ENCODE measurements at places on chromosomes 6 and 20.
A peak's percentile ranks its signal among the peaks of the same experiment; 100 is the strongest.

DNA sequence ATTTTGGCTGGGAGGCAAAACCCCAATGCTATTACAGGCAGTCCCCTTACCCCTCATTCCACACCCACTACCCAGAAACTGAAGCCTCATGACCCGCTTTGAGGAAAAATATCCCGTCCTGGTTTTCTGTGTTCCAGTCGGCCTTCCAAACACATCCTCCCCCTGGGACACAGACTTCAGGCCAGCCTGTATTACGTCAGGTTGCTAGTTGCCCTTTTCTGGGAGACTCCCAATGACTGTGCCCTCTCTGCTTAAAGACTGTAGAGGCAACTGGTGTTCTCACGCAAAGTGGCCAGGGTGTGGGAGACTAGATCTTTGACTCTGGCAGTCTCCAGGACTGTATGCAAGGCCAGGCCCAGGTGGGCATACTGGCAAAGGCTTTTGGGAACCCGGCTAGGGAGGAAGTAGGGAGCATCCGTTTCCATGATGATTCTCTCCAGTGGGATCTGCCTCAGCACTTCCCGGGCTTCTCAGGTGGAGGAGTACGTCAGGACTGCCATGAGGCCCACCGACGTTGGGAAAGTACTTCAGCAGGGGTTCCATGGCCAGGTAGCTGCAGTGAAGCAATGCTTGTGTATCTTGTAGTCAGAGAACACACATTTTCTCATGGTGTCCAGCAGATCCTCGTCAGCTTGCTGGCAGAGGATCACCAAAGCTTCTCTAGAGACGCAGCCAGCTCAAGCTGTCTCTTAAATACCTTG lies 34.9 kb downstream of the DYNLT1 start:
- no peak for DNase-seq

GRCh38 chr20:12289465-12289864 lies 371.8 kb downstream of the BTBD3 start:
- no peak for DNase-seq

GRCh38 chr20:49466114-49466912 lies 16.2 kb downstream of the KCNB1 start:
- DNase-seq = no peak

GRCh38 chr6:40328386-40328985 lies 258.7 kb downstream of the LRFN2 start:
- DNase-seq = no peak

DNA sequence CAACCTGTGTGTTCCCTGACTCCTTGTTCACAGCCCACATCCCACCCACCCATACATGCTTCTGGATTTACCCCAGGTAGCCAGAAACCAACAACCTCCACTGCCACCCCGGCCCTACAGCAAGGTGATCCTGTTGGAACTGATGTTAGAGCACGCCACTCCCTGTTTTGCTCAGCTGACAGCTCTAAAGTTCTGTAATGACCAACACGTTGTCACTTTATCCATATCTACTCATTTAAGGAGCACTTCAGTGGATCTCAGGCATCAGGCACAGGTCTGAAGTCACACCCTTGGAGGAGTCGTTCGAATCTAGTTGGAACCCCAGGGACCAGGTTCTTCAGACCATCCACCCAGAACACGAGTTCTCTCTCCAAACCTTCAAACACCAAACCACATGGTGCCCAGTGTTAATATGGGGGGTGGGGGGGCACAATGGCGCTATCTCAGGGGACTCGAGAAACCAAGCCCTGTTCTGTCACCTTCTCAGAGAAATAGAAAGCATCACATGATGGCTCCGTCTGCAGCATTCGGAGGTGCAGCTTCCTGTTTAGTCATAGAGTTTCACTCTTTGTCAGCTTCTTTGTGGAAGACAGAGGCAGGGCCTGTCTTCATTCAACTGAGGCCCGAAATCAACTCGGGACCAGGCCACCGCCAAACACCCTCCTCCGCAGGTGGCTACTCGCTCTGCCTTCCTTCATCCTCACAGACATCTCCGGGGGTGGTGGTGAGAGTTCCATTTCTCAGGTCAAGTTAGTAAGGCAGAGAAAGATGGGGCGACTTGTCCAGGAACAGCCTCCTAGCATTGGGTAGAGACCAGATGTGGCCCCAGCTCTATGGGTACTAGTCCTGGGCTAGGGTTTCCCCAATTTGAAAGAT lies 142.2 kb downstream of the NFATC2 start:
- no peak for DNase-seq

DNA sequence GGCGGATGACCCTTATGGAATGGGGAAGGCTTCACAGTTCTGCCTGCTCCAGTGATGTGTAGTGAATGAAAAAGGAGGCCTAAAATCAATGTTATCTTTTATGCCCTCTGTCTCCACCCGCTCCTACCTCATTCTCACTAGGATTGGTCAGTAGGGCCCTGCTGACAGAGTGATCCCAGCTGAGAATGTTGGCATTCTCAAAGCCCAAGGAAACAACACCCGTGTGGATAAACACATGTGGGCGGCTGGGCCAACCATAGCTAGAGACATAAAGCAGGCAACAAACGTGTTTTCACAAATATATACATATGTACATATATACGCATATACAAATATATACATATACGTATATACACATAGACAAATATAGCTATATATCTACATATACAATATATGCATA lies 4.5 kb downstream of the RIPK1 start:
- no peak for DNase-seq

DNA sequence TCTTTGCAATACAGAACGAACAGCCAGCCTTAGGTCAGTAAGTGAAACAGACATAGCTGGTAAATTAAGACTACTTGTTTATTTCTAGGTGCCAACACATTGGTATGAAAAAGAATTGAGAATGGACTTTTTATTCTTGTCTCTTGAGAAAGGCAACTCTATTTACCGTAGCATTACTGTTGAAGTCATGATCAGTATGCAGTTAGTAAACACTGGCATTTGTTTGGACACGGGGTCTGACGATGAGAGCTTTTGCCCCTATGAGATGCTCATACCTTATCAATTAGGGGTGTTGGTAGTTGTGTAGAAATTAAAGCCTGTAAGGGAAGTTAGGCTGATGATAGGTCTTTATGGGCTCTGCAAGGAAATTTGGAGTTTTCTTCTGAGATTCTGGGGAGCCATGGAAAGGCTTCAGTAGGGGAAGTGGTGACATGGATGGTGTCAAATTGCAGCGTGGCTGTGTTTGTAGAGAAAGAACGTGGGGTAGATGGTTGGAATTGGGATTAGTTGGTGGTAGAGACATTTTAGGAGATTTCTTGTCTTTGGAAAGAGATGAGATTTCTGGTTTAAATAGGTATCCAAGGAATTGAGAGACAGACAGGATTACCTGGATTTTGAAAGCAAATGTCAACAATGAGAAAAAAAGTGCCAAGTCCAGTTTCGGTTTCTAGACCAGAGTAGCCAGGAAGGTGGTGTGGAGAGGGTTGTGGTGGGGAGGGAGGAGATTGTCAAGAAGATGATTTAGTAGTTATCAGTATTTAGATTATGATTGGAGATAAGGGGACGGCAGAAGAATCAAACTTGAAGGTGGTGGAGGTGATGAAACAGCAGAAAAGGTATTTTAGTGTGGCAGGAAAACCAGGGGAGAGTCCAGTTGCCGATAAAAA lies 116.6 kb downstream of the JARID2 start:
- DNase-seq = no peak

DNA sequence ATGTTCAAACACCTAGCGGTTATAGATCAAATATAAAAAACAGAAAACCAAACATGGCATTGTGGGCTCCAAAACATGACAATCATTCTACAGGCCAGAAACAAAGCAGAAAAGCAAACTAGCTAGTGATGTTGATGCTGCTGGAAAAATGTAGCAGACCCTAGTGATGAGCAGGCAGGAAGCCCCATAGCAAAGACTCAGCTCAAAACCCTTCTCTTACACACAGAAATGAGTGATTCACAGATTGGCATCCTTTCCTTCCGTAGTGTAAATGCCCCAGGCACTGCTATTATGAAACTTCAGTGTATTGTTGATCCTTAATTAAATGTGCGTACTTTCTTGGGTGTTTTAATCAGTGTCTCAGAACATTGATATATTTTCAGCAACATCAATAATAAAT lies 425.1 kb downstream of the UTRN start:
- peak; percentile 77 for DNase-seq

DNA sequence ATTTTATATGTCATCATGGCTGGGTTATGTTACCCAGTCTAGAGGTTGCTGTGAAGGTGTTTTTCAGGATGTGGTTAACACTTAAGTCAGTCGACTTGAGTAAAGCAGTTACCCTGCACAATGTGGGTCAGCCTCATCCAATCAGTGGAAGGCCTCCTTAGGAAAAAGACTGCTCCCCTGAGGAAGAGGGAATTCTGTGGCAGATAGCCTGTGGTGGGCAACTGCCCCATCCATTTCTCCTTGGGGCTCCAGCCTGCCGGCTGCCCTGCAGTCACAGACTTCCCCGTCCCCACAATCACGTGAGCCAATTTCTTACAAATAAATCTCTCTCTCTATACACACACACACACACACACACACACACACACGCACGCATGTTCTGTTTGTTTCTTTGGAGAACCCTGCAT lies 34.5 kb upstream of the MPC1 start:
- DNase-seq = no peak

GRCh38 chr20:32465092-32465900 lies 107.2 kb downstream of the ASXL1 start:
- no peak for DNase-seq

DNA sequence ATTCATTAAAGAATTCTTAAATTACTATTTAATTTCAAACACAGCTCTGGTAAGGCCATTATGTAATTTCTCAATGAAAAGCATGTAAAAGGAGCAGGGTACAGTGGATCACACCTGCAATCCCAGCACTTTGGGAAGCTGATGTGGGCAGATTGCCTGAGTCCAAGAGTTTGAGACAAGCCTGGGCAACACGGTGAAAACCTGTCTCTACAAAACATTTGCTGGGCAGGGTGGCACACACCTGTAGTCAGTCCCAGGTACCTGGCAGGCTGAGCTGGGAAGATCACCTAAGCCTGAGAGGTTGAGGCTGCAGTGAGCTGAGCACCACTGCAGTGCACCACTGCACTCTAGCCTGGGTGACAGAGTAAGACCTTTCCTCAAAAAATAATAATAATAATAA lies 37.4 kb downstream of the MDN1 start:
- DNase-seq = no peak

GRCh38 chr6:105363100-105363754 lies 39.7 kb downstream of the PREP start:
- DNase-seq = peak; percentile 43

DNA sequence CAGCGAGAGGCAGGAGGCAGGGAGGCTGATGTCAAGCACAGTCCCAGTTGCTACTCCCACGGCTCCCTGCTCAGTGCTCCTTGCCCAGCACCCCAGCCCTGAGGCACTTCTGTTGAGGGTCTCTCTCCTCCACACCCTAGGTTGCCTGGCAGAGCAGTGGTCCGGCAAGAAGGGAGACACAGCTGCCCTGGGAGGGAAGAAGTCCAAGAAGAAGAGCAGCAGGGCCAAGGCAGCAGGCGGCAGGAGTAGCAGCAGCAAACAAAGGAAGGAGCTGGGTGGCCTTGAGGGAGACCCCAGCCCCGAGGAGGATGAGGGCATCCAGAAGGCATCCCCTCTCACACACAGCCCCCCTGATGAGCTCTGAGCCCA lies 9.1 kb downstream of the CNPY3 start:
- no peak for DNase-seq

GRCh38 chr6:168126566-168127383 lies 47.8 kb upstream of the FRMD1 start:
- no peak for DNase-seq

GRCh38 chr6:69631552-69632346 lies 165.1 kb downstream of the LMBRD1 start:
- DNase-seq = no peak

- DNase-seq = peak; percentile 86
These were observed 81.5 kb downstream of the RTN4IP1 start for GRCh38 chr6:106547601-106548453.

DNA sequence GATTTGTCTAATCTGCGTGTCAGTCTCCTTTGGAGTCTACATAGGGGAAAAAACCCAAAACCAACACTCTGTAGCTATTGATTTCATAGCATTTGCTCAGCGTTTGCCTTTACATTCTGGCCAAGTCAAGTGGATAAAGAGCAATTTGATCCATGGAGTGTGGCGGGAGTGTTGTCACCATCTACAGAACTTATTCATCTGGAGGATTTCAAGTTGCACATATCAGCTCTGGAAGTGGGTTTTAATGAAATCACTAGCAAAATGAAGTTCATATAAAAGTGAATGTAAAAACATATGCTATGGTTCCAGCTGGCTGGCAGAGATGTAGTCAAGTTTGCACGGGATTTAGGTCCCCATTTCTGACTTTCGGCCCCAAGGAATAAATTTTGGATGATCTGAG lies 219.7 kb upstream of the SUPT3H start:
- no peak for DNase-seq

DNA sequence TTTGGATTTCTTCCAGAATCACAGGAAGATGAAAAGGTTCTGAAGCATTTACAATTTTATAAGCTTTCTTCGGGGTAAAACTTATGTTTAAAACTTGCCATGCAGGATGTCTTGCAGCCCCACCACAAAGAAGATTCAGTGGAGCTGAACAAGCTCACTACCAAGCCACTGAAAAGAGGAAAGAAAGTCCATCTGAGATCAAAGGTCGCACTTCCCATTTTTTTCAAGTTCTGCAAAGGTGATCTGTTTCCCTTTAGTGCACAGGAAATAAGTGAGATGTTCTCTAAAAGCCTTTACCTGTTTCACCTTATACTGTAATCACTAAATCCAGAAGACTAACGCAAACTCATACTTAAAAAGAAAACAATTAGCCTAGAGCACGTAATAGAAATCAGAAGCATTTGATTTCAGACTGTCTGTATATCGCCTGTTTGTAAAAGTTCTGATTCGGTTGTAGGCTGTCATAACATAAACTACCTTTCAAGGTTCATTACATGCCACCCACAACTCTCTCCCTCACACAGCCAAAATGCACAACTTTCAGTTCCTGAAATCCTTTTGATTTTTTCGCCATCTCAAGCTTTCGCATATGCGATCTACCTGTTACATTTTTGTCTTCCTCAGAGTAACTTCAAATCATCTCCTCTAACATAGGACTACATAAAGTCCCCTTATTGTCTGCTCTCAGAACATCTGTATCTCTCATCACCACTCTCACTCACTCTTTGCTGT lies 1.8 kb downstream of the ECHDC1 start:
- DNase-seq = no peak

- DNase-seq = peak; percentile 31
These were observed 39.8 kb upstream of the AKAP12 start for GRCh38 chr6:151199991-151200390.

DNA sequence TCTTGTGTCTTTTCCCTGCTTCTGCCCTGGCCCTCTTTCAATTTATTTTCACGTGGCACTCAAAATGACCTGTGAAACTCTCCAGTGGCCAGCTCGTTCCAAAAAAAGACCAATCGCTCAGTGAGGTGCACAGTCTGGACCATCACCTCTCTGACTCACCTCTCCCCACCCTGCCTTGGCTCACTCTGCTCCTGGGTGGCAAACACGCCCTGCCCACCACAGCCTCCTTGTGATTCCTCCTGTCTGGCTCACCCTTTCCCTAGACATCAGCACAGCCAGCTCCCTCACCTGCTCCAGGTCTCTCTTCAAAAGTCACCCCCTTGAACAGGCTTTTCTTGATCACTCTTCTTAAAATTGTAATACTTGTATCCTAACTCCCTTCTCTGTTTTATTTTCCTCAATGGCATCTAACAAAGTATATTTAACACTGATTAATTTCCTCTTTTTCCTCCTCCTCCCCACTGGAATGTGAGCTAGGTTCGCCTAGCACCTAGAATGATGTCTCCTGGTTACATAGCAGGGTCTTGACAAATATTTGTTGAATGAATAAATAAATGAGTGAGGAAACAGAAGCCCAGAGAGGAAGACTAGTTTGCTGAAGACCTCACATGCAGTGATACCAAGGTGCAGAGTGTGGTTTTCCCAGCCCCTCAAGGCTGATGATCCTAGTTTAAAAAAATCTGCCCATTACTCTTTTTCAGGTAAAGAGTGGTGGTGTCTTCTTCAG lies 109.0 kb downstream of the GJA10 start:
- no peak for DNase-seq

Data from LHCN-M2 (cell line).